ENCODE measurements at places on chromosomes 11 and 22.
A peak's percentile ranks its signal among the peaks of the same experiment; 100 is the strongest.

- no peak for DNase-seq
These were observed 114.0 kb upstream of the CCDC179 start for GRCh38 chr11:22974251-22974650.

DNA sequence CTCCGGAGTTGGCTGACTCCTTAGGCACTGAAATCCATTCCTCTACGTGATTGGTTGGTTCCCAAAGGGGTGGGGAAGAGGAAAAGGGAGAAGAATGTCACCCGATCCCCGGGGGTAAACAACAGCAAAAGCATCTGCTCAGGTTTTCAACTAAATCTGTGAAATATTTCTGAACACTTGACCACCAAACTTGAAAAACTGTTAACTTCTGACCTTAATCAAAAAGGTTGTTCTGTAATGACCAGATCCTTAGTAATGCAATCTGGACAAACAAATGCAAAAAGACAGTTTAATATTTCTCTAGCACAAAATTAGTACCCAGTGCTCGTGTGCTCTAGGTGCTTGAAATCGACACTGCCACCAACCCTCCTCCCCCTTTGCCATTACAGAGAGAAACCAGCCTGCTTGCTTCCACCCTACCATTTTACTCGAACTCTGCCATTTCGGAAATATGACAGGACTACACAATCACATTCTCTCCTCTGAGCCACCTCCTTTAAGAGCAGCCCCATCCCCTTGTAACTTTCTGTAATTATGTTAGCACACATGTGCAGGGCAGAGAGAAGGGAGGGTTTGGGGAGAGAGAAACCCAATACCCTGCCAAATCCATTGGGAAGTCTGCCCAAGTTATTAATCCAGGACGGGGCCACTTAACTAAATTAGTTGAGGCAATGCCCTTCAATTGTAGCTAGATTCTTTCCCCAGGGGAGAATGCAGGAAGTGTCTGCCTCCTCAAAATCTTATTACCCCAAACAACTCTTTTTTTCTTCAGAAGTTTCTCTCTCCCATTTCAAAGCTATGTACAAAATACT is 113.8 kb downstream of the RBFOX2 start:
- DNase-seq = peak; percentile 95

- no peak for DNase-seq
These were observed 31.1 kb downstream of the OR6Q1 start for GRCh38 chr11:58061813-58062212.

DNA sequence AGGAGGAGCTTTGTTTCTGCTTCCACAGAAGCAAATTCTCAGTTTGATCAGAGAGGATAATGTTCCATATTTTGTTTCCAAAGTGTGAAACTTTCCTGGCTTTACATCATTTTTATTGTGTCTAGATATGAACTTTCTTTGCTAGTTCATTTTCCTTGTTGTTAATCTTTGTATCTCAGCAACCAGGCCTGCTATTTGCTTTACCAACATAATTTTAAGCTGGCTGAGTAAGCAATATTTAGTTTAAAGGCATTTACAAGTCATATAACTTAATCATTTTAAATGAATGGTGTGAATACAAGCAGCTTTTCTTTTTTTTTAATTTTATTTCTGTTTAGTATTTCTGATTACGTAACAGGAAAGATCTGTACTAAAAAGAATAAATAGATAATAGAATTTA is 15.2 kb downstream of the NUCB2 start:
- no peak for DNase-seq

DNA sequence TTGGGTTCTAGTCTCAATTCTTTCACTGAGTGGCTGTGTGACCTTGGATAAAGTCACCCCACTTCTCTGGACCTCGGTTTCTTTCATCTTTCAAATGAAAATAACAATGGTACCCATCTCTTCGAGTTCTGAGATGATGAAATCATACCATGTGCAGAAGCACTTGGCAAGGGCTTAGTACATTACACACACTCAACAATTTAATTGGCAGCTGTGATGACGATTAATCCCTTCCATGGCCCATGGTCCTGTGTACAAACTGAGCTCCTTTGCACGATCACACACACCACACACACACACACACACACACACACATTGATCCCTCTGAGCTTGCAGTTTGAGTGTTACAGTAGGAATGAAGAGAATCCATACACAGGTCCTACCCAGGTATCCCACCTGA is 103.4 kb upstream of the ASPHD2 start:
- no peak for DNase-seq

GRCh38 chr11:119704849-119705248 is 24.2 kb downstream of the NECTIN1 start:
- DNase-seq = no peak

DNA sequence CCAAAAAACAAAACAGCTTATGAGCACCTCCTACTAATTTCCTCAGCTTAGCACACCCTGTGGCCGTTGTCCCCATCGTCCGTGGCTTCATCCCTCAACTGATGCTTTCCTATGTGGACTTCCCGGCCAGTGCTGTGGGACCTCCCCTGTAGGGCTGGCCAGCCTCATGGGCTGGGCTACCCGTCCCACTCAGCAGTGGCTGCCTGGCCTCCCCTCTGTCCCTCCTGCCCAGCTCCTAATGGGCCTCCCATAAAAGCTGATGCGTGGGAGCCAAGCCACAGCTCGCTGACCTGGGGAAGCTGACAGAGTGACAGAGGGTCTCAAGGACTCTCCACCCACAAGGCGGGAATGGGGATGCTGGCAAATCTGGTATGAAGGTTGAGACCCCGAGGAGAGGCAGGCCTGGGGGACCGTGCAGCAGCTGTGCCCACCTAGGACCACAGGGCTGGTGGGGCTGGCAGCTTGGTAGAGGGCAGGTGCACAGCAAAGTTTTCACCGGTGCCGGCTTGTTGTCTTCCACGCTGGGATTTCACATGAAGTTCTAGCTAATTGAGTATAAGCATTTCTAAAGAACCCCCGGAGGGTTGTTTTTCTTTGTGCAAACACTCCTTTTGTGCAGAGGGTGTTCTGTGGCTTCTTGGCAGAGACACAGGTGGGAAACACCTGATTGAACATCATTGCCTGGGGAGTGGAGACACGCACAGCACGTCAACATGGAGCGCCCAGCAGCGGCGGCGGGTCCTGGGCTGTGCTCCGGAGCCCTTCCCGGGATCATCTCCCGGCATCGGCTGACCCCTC is 23.2 kb downstream of the TBX1 start:
- no peak for DNase-seq

- DNase-seq = no peak
These were observed 72.6 kb downstream of the NCAPD3 start for GRCh38 chr11:134151083-134151747.

DNA sequence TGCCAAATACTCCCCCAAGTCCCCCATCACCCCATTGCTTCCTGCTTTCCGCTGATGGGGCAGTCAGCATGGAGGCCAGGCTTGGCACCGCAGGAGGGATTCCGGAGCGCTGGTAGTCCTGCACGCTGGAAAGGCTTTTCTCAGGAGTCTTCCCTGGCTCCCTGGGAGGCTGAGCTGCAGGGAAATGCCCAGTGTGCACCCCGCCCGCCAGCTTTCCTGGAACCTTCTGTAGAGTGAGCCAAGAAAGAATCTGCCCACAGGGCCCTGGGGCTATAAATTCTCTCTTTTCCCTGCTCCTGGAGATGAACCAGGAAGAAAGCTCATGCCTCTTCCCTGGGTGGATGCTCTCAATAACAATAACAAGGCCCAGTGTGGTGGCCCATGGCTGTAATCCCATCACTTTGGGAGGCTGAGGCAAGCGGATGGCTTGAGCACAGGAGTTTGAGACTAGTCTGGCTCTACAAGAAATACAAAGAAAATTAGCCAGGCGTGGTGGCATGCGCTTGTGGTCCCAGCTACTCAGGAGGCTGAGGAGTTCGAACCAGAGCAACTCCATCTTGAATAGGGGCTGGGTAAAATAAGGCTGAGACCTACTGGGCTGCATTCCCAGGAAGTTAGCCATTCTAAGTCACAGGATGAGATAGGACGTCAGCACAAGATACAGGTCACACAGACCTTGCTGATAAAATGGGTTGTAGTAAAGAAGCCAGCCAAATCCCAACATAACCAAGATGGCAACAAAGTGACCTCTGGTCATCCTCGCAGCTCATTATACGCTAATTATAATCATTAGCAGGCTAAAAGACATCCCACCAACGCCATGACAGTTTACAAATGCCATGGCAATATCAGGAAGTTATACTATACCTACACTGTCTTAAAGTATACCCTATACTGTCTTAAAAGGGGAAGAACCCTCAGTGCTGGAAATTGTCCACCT is 46.4 kb upstream of the FTH1 start:
- no peak for DNase-seq

Data from left kidney (tissue), 8 donors.